ENCODE measurements at places on chromosomes 4 and X.

DNA sequence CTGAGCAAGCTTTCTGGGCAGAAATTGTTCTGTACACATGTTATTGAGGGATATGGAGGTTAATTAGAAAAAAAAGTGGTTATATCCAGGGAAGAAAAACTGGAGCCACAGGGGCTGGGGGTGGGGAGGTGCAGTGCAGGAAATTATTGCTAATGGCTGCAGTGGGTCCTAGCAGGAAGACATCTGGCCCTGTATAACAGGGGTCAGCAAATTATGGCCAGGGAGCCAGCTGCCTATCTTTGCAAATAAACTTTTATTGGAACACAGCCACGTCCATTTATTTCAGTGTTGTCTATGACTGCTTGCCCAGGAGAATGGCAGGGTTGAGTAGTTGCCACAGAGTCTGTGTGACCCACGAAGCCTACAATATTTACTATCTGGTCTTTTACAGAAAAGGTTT lies 23.4 kb upstream of the PRPS2 start:
- no peak for DNase-seq

DNA sequence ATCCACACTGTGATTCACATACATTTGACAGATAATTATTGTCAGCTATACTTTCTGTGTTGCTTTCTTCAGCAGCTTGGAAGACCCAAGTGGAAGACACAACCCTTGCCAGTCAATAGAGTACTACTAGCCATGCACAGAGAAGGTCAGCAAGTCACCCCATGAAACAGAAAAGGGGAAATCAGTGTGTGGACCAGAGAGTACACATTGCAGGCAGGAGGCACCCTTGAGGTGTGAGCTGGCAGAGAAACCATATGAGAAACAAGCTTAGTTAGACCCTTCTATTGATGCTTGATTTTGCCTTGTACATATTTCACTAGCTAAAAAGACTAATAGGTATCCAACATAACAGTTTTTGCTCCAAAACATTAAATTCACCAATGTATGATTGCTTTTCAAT lies 99.5 kb downstream of the NLGN4X start:
- DNase-seq, result no peak

DNA sequence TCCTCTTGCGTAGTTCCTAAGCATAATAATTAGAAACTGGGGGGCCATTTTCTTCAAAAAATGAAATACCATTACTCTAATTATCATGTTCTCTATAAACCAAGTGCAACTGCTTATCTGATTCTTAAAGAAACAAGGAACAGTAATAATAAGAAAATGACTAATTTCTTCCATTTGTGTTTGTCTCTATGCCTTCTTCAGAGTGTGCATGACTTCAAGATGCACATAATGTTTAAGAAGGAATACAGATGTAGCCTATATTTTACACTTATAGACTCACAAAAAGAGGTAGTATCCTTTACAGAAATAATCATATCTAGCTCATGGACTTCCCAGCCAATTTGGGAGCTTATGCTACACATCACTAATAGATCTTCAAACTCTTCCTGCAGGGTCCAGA lies 131.7 kb downstream of the CHRNA9 start:
- DNase-seq, result no peak

DNA sequence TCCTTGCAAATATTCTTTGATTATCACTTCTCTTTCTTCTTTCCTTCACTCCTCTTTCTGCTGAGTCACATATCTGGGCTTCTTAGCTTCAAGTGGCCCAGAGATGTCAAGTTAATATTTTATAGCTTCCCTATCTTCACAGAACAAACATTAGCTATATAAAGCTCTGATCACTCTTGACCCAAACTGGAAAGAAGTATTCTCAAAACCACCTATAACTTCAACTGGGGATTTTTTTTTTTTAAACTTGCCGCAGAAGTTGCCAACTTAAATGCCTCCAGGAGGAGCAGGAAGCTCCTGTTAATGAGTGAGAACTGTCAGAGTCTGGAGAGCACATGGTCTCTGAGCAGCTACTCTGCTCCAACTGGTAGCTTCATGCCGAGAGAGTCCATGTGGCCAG lies 233.3 kb upstream of the EDNRA start:
- DNase-seq, result no peak

- no peak for DNase-seq
Observed at GRCh38 chrX:17828171-17828570, 32.9 kb downstream of the RAI2 start.

DNA sequence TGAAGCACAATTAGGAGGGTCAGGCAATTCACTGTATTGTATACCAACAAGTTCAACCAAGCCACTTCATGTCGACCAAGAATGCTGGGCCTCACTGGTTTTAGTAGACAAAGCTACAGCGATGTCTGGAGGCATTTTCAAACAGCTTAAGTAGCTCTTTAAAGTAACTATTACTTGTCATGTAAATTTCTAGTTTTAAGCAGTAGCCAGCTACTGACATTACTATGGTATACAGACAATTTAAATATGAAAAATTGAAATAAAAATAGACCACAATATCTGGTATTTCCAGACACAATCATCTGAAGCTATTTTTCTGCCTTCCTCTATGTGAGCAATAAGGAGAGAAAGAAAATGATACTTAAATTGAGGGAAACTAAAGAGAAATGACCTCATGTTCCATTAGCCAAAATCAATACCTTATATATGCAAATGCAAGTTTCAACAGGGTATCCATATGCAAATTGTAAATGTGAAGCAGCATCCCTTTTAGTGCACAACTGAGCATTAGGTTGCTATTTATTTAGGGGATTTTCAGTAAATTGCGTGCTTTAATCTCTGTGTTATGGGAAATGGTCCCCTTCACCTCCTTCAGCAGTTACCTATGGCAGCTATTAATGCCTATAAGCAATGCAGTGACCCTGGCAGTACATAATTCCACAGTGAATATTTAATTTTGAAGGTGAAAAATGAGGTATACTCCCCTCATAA lies 119.5 kb downstream of the GPC3 start:
- no peak for DNase-seq

DNA sequence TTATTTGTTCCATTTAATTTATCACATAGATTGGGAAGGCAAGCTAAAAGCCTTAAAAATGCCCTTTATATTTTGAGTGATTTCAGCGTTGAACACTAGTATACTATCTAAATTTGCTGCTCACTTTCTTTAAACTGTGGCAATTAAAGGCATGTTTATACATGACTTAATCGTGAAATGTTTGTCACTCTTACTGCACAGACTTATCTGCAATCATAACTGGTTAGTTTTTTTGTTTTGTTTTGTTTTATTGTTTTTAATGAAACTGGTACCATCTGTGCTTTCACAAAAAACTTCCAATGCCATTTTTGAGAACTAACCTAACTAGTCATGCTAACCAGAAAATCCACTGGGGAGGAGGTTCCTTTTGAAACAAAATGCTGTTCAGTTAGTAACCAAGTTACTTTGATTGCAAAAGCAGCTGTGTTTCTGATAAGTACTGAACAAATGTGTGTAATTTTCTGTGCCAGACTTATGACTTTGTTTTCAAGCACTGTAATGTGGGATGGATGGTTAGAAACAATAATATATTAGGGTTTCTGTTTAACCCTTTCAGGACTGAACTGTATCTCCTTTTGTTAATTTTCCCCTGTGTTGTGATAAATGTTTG lies 56.1 kb downstream of the CCKAR start:
- no peak for DNase-seq

GRCh38 chrX:140804292-140804691 lies 94.7 kb downstream of the LINC00632 start:
- no peak for DNase-seq

GRCh38 chrX:10208281-10208856 lies 51.6 kb downstream of the CLCN4 start:
- DNase-seq, result no peak

GRCh38 chrX:153226344-153227185 lies 47.5 kb downstream of the MAGEA1 start:
- DNase-seq, result peak; percentile 5

- DNase-seq, result no peak
Observed at GRCh38 chr4:26005764-26006163, 91.7 kb downstream of the SMIM20 start.

DNA sequence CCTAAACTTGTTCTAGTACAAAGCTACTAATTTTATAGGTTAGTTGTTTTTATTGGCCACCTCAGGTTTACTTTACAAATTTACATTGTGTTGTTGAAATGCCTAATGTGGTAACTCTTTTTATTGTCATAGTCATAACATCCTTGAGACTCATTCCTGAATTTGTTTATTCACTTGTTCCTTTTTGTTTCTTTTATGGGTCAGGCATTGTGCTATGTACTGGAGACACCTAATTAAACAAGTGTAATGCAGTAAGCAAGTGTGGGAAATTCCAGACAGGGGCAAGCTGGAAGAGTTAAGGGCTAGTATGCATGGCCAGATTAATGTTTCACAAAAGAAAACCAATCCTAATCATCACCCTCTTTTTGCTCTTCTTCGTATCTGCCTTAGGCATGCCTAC lies 30.5 kb upstream of the TTC29 start:
- DNase-seq, result no peak

DNA sequence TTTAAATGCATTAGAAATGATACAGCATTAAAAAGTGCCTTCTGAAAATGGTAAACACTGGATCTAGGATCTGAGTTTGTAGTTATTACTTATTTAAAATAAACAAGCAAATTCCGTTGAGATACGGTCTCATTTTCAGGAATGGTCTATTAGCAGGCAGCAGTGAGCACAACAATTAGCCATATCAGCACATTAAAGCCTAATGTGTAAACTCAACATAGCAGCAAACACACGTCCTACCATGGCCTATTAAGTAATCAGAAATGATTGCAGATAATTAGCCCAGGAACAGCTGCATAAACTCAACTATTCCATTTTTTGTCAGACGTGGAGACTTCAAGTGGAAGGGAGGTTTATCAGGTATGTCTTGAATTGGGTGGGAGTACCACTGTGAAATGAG lies 61.8 kb downstream of the NEIL3 start:
- no peak for DNase-seq

DNA sequence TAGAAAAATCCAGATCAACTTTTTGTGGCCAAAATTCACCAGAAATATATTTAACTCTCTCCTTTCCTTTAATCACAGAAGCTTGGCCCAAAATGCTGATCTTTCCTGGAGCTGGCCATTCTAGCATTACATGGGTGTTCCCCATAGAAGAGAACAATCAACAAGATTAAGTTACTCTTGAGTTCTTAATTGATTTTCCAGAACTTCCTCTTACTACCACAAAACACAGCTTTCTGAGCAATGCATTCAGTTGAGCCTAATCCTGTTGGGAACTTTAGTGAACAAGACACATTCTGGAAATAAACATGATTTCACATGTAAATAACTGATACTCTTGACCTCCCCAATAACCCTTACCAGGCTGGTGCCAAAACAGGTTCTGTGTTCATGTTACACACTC lies 45.4 kb upstream of the STIM2 start:
- no peak for DNase-seq

All from stimulated activated CD4-positive, alpha-beta T cell treated with anti-CD3 and anti-CD28 coated beads, Interleukin-2, amount 100 ng/mL, for 24 hours (primary cell).